CD4-positive, alpha-beta T cell treated with Interleukin-17A for 4 hours (primary cell): ENCODE measurements at places on chromosomes 16 and 17.

GRCh38 chr16:68627951-68628425, 17.1 kb upstream of the CDH3 start:
- DNase-seq = no peak

GRCh38 chr16:19003935-19004334, 20.2 kb downstream of the TMC7 start:
- no peak for DNase-seq

DNA sequence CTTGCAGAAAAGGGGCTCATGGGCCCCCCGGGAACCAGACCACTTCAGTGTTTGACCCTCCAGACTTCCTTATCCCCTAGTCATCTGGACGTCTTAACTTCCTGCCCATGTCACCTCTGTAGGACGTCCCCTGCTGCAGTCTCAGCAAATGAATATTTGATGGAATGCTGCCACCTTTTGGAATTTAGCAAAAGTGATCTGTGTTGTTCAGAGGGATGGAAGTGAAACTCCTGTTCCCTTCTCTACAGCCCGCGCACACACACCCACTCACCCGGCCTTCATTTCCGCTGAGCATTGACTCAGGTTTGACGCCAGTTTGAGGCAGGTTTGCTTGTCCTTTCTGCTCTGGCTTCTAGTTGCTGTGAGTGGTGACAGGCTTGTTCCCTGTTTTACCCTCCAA, 507.2 kb upstream of the EEF2KMT start:
- DNase-seq = no peak

- no peak for DNase-seq
Measured at GRCh38 chr16:54407596-54407995, 121.0 kb upstream of the IRX3 start.

DNA sequence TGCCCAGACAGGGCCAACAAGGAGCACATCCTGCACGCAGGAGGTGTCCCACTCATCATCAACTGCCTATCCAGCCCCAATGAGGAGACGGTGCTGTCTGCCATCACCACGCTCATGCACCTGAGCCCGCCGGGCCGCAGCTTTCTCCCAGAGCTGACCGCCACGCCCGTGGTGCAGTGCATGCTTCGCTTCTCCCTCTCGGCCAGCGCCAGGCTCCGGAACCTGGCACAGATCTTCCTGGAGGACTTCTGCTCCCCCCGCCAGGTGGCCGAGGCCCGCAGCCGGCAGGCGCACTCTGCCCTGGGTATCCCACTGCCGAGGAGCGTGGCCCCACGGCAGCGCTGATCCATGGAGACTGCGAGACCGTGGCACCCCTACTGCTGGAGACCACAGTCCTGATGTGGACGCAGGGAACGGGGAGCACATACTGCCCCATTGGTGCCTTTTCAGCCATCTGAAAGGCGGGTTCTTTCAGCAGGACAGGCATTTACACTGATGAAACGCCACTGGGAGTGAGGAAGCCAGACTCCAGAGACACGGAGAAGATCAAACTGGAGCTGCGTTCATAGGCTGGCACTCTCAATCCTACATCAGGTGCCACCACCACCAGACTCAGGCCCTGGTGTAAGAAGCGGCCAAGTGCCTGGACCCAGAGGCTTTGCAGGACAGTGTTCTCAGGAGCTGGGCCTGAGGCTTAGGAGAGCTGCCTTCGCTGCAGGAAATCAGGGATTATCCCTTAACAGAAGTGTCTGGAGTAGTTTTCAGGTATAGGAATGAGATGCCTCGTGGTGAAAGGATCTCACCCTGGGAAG, 2.6 kb downstream of the NT5C start:
- DNase-seq = no peak

GRCh38 chr17:10295728-10296343, 77.0 kb downstream of the MYH13 start:
- DNase-seq = peak; percentile 24

DNA sequence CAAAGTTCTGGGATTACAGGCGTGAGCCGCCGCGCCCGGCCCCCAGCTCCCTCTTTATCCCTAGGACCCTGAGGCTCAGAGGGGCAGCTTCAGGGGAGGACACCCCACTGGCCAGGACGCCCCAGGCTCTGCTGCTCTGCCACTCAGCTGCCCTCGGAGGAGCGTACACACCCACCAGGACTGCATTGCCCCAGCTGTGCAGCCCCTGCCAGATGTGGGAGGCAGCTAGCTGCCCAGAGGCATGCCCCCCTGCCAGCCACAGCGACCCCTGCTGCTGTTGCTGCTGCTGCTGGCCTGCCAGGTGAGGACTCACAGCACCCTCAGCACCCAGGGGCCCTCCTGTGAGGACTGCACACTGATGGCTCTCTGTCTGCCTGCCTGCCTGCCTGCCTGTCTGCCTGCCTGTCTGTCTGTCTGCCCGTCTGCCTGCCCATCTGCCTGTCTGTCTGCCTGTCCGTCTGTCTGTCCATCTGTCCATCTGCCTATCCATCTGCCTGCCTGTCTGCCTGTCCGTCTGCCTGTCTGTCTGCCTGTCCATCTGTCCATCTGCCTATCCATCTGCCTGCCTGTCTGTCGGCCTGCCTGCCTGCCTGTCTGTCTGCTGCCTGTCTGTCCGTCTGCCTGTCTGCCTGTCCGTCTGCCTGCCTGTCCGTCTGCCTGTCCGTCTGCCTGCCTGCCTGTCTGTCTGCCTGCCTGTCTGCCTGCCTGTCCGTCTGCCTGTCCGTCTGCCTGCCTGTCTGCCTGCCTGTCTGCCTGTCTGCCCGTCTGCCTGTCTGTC, 5.0 kb downstream of the GCGR start:
- no peak for DNase-seq

- no peak for DNase-seq
Measured at GRCh38 chr16:78895681-78896080, 704.9 kb downstream of the MAF start.

GRCh38 chr17:55360971-55361370, 60.7 kb downstream of the MMD start:
- no peak for DNase-seq

- no peak for DNase-seq
Measured at GRCh38 chr17:43118679-43119615, 6.2 kb downstream of the BRCA1 start.

- DNase-seq = peak; percentile 61
Measured at GRCh38 chr16:17469741-17470181, 999 bp downstream of the XYLT1 start.

DNA sequence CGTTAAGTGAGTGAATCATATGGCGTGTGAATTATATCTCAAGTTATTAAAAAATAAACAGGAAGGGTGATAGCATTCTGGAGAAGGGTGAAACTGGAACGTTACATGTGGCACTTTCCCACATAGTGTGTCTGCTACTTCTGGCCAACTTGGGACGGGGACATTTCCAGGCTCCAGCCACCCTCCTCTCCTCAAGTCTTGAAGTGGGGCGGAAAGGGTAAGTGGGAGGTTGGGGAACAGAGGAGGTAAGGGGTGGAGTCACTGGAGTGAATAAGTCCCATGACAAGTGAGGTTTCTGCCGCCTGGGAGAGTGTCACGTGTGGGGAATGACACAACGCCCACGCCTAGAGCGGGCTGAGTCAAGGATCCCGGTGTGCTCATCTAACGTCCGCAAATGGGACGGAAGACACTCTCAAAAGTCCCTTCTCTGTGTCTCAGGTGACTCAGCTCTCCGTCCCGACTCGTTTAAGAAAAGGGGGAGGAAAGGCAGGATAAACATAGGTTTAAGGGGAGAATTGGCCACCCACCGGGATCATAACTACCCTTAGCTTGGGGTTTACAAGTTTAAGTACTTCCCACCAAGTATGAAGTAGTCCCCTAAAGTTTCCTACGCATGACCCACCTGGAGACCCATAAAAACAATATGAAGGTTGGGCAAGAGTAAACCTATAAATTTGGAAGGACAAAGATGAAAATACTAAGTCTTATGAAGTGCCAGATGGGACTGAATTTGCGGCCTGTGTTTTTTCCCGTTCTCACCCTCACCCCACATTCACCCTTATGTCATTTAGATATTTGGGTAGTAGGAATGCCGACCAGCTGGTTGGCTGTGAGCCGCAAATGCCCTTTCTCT, 1.2 kb upstream of the SPAG9 start:
- DNase-seq = peak; percentile 81

DNA sequence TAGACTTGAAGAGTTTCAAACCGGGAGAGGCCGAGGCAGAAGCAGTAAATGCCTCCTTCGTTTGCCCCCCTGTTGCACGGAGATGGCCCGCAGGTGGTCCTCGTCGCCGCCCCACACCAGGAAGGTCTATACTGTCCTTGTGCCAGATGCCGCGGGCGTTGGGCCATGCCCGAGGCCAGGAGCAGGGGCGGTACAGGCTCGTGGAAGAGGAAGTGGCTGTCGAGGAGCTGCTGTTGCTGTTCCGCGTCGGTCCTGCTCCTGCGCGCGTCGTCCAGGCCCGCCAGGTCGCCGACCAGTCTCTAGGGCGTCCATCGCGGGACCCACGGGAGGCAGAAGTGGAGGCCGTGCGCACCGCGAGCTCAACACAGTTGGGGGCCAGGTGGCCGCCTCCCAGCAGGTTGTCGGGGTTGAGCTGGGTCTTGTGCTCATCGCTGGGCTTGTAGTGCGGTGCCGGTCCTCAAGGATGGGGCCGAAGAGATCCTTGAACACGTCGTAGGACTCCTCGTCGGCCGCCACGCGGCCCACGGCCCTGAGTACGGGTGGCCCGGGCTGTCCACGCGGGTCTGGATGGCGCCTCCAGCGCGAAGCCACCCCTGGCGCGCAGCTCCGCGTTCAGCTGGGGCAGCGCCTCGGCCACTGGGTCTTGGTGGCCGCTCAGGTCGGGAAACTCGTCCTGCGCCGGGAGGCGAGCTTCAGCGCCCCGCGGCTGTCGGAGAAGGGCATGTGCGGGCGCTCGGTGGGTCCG, 13.1 kb upstream of the C16orf87 start:
- no peak for DNase-seq

DNA sequence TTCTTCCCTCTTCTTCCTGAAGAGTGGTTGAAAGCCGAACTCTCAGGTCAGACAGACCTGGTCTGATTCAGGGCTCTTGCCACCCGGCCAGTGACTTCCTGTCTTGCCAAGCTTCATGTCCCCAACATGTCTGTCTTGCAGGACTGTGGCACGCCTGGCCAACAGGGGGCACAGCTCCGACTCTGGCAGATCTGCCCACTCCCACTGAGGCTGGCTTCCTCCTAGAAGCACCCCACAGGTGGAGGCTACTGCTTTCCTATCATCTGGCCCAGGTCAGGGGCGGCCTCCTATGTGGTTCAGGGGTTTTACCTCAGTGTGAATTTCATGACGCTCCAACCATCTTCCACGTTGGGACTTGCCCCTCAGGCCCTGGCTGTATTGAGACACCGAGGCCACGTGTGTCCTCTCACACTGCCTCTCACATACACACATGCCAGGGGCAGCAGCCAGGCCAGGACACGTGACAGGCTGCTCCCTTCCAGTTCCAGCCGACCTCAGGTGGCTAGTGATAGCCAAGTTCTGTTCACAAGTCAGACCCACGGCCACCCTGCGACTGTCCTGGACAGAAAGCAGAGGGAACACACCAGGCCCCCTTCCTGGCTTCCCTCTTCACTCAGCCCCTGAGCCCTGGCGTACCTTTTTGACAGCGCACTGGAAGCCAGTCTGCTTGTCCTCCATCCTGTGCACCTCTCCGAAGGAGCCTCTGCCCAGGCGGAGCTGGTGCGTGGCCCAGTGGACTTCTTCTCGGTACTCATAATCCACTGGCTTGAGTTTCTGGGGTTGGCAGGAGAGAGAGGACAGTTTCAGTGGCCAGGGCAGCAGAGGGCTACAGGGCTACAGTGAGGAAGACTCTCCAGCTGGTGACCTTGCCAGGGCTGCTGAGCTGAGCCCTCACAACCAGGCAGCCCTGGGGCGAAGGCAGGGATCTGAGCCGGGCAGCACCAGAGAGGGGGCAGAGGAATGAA, 22.6 kb upstream of the SPATA32 start:
- DNase-seq = peak; percentile 64

DNA sequence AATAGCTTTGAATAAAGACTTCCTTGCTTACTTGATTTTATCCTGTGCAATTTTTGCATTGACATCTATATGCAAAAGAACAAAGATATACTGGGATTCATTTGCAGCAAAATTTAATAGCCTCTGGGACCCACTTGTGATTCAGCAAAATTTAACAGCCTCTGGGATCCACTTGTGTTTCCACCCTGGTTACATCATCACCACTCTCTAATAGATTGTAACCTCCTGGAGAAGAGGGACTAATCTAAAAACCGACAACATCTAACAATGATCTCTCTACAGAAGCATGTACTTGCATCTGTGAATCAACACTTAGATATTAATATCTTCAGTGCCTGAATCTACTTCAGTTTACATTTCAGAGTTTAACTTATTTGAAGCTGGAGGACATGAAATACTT, 202.0 kb upstream of the CPHXL start:
- DNase-seq = no peak

GRCh38 chr17:15023589-15024336, 241.4 kb downstream of the PMP22 start:
- no peak for DNase-seq

DNA sequence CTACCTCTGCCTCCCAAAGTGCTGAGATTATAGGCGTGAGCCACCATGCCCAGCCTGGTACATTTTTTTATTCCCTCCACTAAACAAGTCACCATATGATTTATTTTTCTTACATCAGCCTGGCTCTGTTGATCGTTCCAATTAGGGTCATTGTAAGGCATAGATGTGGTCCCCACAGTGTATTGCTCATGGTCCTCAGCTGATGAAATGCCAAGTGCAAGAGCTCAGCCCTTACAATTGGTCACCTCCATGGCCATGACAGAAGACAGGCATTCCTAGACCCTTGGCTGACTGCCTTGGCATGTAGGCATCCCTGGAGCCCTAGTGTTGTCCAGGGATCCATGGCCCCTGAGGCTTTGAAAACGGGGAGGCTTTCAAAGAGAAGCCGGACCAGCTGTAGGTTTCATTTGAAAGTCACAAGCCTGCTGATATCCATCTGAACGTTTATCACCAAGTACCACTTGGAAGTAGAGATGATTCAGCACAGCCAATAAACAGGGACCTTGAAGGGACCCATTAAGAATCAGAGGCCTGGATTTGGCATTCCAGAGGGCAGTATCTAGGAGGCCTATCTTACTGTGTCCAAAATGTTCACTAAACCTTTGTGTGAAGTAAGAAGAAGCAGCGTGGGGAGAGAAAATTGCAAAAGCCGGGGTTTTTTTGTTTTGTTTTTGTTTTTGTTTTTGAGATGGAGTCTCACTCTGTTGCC, 20.6 kb upstream of the PRKCA start:
- DNase-seq = no peak

- no peak for DNase-seq
Measured at GRCh38 chr16:11272484-11272883, 945 bp downstream of the PRM3 start.

DNA sequence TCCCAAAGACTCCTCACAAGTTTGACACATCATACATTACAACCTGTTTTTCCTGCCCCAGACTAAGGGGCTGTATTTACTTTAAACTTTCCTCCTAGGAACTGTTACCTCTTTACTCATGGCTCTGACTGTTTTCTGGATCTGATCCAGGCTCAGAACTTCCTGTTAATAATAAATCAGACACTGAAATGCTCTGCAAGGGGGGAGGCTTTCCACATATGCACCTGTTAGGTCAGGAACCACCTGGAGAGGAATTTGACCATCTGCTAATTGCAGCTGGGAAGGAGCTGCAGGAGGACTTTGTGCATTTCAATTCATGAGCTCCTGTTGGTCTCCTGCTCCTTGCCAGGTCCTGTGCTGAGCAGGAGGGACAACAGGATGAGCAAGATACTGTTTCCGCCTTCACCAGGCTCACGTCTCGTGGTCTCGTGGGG, 476.9 kb upstream of the CDH5 start:
- DNase-seq = no peak
